Epithelial cell of proximal tubule (primary cell): ENCODE measurements at places on chromosomes 4 and X. TPM values are rescaled to one million over a fixed set of nuclear protein-coding genes. Genes with fewer than 3 reads are reported as not detected.

GRCh38 chr4:48493452-48494100 is 3.5 kb downstream of the ZAR1 start:
- DNase-seq, result no peak

- no peak for DNase-seq
These were observed 33.3 kb upstream of the SLC2A9 start for GRCh38 chr4:10054571-10055041.

The TMEM156 gene
- total RNA-seq, result 2.3 and 9.1 TPM in 2 replicates

The SPARCL1 gene
- total RNA-seq, result not detected in 2 replicates

DNA sequence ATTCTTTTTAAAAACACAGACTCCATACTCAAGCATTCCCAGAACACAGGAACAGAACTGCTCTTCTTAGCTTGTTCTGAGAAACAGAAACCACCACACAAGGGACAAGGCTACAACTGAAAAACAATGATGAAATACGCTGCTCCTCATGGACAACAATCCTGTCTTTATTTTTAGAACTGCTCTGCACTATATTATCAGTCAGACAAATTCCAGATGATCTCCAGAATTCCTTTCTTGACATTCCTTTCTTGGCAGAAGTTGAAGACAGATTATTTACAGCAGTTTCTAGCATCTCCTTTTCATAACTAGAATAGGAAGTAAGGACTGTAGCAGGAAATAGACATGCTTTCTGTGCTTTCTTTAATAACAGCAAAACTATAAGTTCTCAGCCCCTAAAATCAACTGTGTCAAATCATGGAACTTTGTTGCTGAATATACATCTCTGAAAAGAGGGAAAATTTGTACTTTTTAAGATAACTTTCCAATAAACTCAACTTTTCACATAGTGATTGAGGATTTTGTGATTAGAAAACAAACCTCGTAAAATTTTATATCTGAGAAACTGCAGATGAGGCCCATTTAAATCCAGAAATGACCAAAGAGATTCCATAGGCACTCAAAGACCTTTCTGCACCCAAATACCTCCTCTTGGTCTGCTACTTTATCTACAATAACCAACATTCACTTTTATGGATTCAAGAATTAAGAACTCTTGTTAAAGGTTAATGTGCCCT is 35.9 kb downstream of the ANTXR2 start:
- DNase-seq, result no peak

- no peak for DNase-seq
These were observed 216.9 kb downstream of the PTTG2 start for GRCh38 chr4:38177035-38177546.

DNA sequence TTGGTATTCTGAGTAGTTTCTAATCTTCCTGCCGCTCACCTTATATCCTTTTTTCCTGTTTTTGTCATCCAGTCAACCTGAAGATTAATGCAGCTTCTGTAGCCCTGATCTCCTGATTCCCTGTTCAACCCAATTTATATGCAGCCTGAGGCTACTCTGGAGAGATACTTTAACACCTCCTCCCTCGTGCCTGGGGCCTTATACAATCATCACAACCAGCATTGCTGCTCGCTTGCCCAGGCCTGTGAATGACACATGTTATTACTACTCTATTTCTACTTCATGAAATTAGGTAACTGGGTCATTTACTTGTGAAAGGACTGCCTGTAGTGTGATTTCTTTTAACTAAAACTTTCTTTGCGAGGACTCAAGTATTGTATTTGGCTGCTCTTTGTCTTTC is 33.7 kb upstream of the WDR17 start:
- DNase-seq, result no peak
